ENCODE measurements at places on chromosomes 3 and 15. TPM values are rescaled to one million over a fixed set of nuclear protein-coding genes. Genes with fewer than 3 reads are reported as not detected.

HESX1 gene
- 0.36 TPM for total RNA-seq

TMEM266 gene
- under 0.01 TPM for total RNA-seq

CCDC14 gene
- total RNA-seq = 70.0 TPM

MKRN3 gene
- total RNA-seq = under 0.01 TPM

ZNF385D gene
- total RNA-seq = 0.28 TPM

ZIC4 gene
- not detected for total RNA-seq

HTR3E gene
- total RNA-seq = not detected

All from IMR-90 (cell line).